SIG-M5 (cell line): ENCODE measurements at places on chromosomes 5 and 9.

DNA sequence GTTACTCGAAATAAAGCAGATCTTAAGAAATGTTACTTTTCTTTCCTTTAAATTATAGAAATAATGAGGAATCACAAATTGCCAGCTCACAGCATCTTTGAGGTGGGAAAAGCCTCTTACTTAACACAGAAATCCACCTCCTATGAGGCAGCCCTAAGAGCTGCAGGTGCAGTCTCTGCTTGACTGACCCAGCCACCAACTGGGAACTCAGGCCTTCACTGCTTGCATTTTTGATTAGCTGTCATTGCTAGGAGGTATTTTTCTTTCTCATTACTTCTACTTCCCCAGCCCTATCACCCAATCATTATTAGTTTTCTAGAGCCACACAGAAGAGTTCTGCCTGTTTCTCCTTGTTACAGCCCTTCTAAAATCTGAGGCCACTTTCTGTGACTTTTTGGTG lies 416.5 kb upstream of the KLF4 start:
- DNase-seq: no peak

DNA sequence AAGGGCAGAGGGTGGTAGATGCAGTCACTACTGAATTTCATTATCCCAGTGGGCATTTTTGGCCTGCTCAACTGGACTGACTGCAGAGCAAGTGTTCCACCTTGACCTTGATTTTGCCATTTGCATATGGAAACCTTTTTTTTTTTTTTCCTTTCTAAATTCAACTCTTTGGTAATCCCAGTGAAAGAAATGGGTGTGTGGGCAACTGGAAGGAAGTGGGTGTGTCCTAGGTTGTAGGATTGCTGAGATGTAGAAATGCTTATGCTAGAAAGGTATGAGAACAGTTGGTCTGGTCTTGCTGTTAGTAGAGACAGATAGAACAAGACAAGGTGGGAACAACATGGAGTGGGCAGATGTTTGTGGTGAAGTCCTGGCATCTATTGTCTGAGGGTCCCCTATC lies 7.8 kb upstream of the IL12B start:
- no peak for DNase-seq

DNA sequence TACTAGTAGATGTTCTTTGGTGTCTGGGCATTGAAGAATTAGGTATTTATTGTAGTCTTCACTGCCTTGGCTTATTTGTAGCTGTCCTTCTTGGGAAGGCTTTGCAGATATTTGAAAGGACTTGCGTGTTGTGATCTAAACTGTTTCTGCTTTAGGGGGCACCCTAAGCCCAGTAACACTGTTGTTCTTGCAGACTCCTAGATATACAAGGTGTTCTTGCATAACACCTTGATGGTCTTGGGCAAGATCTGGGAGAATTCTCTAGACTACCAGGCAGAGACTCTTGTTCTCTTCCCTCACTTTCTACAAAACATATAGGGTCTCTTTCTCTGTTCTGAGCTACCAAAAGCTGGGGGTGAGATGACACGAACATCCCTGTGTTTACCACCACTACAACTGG lies 179.1 kb downstream of the FAM170A start:
- DNase-seq: no peak

- no peak for DNase-seq
These were observed 110.5 kb upstream of the MAP1B start for GRCh38 chr5:71996789-71997188.

GRCh38 chr5:139668064-139668880 lies 20.1 kb downstream of the CXXC5 start:
- no peak for DNase-seq

DNA sequence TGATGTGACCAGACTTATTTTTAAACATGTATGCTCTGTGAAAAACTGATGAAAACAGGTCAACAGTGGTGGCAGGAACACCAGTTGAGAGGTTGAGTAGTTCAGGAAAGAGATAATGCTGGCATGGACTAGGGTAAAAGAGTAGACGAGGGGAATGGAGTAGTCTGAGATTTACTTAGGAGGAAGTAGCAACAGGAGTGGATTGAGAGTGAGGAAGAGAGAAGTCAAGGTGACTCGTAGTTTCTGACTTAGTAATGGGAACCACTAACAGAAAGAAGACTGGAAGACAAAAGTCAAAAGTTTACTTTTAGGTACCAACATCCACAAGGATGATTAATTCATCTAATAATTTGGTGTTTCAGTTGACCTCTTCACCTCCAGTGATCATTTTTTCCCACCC lies 3.6 kb downstream of the SRA1 start:
- peak; percentile 54 for DNase-seq

GRCh38 chr5:139368613-139369012 lies 14.5 kb downstream of the SLC23A1 start:
- DNase-seq: no peak

DNA sequence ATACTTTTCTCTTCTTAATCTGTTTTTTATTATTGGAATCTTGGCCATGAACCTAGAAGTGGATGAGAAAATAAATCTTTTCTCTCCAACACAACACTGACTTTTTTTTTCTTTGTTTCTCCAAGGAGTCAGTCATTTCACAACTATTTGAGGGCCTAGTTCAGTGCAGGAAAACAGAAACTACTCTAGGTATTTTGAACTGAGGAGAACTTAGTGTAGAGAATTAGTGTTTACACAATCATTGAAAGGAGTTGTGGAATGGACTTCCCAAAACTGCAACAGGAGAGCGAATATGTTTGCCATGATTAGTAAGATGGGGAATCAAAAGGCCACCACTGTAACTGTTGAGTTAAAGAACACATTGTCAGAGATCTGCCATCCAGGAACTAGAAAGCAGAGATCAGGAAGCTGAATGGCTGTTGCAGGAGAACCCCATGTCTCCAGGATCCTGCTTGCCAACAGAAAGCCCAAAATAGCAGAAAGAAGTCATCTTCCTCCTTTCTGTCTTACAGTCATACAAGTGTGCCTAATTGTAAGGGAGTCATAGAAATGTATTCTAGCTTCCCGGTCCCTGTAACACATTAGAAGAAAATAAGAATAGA lies 20.3 kb upstream of the PCDH1 start:
- DNase-seq: no peak

GRCh38 chr9:110531776-110532175 lies 47.8 kb downstream of the SVEP1 start:
- no peak for DNase-seq

DNA sequence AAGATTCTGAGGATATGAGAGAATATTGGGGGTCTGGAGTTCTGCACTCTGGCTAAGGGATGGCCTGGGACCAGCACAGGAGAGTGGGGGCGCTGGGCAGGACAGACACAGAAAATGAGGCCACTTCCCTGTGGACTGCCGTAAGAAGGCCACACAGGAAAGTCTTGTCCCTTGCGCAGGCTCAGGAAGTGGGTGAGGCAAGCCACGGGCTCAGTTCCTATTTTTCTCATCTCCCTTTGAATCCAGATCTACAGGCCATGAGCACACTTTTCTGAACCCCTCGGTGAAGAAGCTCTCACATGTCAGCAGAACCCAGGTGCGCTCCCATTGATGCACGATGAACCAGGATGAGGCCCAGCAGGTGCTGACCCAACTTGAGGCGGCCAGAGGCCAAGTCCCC lies 207.4 kb downstream of the AGTPBP1 start:
- DNase-seq: no peak

GRCh38 chr5:170159947-170160346 lies 54.2 kb downstream of the FOXI1 start:
- DNase-seq: no peak

- no peak for DNase-seq
These were observed 29.2 kb upstream of the PANK3 start for GRCh38 chr5:168608386-168608785.

- no peak for DNase-seq
These were observed 284.1 kb upstream of the GRIA1 start for GRCh38 chr5:153206361-153206760.

- DNase-seq: no peak
These were observed 44.8 kb downstream of the LURAP1L start for GRCh38 chr9:12819436-12820185.

- DNase-seq: no peak
These were observed 25.6 kb downstream of the KCNN2 start for GRCh38 chr5:114387433-114387832.

DNA sequence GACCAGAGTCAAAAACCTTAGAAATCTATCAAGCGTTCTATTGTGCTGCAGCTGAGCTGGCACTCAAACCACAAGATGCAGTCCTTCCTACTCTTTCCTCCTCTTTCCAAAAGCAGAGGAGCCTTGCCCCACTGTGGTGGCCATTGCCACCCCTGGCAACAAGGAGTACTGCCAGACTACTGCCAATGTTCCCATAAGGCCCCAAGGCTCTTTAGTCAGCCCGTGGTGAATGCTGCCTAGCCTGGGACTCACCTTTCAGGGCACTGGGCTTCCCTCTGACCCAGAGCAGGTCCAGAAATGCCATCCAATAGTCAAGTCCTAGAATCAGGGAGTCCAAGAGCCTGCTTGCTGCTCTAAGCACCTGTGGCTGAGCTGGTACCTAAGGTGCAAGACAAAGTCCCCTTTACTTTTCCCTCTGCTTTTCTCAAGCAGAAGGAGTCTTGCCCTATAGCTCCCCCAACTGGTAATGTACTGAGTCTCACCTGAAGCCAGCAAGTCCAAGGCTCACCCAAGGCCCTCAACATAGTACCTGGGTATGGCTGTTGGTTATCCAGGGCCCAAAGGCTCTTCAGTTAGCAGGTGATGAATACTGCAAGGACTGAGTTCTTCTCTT lies 219.4 kb downstream of the ATPSCKMT start:
- DNase-seq: no peak

- DNase-seq: no peak
These were observed 1.2 kb downstream of the G3BP1 start for GRCh38 chr5:151772846-151773561.

DNA sequence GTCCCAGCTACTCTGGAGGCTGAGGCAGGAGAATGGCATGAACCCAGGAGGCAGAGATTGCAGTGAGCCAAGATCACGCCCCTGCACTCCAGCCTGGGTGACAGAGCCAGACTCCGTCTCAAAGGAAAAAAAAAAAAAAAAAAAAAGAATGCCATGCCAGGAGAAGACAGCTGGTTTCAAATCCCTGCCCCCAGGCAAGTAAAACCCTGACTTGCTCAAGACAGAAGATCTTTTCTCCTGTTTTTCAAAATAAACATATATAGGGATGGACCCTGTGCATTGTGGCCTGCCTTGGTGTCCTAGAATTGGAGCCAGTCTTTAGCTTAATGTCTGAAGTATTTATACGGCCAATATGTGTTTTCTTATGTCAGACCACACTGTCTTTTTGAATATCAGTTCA lies 177.1 kb downstream of the NR3C1 start:
- no peak for DNase-seq

- no peak for DNase-seq
These were observed 164.0 kb downstream of the CARTPT start for GRCh38 chr5:71882826-71883741.

DNA sequence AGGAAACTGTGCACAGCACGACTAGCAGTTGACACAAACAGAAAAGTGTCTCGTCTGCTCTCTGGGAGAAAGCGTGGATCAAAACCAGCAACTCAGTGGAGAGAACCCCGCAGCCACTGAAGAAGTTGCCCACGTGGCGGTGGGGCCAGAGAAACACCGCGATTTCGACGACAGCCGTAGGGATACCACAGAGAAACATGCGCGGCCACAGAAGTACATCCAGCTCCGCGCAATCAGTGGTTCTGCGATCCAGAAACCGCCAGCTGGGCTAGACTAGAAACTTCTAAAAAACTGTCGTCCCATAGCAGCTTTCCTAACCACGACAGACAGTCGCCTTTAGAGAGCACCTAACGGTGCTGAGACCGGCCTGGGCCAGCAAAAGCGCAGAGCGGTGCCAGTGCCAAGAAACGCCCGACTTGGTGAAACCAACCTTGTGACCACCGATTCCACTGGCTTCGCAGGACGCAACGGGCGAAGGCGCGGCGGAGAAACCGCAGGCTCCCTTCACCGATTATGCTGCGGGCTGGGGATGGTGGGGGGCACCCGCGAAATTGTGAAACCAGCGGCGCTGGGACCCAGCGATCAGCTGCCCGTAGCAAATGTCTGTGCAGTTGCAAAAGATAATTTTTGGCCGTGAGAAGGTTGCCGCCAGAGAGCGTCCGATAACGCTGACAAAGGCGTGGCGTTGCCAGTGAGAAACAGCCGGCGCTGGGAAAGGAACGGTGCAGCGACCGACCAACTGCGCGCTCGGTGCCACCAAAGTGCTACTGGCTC lies 2.7 kb upstream of the ANXA2R start:
- peak; percentile 80 for DNase-seq

DNA sequence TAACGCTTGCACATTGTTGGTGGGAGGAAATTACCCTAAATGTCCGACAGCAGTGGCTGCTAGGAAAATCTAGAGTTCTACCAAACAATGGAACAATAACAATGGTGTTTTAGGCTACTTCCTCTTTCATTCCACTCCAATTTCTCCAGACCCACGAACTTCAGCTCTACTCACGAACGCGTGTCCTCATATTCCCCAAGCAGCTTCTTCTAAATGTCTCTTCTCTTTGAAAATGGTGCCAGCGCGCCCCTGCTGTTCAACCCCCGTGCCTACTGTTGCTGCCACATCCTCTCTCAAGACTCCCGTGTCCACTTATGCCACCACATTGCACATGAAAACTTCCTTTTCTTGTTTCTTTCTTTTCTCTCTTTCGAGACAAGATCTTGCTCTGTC lies 25.6 kb downstream of the OR2V2 start:
- no peak for DNase-seq

DNA sequence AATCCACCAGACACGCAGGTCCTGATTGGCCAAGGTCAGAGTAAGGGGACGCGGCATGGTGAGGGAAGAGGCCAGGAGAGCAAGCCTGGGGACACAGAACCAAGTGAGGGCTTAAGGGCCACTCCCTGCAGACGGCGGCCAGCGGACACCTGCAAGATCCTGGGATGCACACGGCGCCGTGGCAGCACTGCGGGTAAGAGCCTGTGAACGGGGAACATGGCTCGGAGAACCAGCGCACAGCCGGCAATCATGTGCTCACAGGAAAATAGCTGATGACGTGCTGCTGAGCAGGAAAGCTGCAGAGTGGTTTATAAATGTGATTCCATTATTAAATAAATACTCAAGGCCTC lies 27.0 kb upstream of the NSMF start:
- no peak for DNase-seq

DNA sequence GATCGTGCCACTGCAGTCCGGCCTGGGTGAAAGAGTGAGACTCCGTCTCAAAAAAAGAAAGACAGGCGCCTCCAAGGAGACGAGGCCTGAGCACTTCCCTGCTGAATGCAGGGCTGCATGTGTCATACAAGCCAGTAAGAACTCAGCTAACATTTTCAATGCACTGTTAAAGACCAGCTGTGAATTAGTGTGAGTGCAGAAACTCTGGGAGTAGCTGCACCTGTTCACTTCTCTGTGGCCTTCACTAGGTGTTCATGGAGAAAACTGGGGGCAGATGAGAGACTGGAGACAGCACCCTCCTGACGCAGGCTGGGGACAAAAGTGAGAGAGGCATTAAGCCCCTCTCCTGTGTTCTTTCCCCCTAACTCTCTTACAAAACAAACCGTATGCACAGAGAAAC lies 41.8 kb downstream of the FBXO10 start:
- no peak for DNase-seq

DNA sequence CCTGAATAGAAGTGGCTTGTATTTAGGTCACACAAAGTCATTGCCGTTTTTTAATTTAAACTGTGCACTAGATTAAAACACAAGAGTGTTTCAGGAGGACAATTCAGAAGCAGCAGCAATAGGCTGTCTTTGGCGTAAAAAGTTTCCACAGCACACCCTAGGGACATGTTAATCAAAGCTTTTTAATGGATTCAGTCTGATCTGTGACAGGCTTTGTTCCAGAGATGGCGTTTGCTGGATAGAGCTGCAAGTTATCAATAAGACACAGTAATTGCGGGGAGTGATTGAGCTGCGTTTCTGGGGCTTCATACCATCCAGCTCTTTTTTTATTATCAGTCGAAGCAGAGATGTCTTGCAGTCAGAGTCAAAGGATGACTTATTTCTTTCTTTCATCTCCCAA lies 300.3 kb downstream of the ZNF608 start:
- DNase-seq: no peak
